Activated naive CD4-positive, alpha-beta T cell treated with anti-CD3 and anti-CD28 coated beads for 36 hours (primary cell): ENCODE measurements at places on chromosomes 2 and 18.

DNA sequence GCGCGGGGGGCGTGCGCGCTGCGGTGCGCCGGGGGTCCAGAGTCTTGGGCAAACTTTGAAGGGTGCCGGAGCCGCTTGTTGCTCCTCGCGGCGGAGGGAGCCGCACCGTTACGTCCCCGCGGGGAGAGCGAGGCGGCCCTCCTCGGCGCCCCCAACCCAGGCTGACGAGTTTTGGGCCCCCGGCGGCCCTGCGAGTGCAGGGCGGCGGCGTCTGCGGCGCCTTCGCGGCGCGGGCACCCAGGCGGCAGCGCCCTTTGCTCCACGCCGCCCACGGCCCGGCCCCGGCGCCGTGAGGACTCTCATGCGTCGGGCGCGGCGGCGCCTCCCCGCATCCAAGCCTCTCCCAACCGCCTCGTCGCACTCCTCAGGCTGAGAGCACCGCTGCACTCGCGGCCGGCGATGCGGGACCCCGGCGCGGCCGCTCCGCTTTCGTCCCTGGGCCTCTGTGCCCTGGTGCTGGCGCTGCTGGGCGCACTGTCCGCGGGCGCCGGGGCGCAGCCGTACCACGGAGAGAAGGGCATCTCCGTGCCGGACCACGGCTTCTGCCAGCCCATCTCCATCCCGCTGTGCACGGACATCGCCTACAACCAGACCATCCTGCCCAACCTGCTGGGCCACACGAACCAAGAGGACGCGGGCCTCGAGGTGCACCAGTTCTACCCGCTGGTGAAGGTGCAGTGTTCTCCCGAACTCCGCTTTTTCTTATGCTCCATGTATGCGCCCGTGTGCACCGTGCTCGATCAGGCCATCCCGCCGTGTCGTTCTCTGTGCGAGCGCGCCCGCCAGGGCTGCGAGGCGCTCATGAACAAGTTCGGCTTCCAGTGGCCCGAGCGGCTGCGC is 814 bp downstream of the FZD7 start:
- DNase-seq: peak; percentile 41

DNA sequence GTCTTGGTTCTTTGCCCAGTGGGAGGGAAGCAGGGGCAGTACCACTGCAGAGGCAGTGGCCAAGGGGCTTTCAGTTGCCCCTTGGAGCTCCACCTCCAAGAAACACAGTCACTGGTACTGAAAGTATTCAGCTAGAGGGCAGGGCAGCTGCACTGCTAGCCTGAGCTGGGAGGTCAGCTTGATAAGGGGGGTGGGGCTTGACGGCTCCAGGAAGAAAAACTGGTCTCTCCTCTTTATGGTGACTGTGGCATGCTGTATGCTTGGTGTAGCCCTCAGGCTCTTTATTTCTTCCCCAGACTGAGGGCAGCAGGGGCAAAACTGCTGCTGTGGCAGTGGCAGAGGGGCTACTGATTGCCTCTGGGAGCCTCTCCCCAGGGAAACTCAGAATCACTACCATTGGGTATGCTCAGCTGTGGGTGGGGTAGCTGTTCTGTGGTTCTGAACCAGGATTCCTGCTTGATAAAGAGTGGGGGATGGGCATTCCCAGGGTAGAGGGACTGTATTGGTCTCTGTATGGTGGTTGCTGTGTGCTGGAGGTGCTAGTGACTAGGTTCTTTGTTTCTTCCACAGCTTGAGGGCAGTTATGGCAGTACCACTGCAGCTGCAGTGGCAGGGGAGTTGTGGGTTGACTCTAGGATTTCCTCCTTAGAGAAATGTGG is 134.6 kb upstream of the SCN7A start:
- no peak for DNase-seq

DNA sequence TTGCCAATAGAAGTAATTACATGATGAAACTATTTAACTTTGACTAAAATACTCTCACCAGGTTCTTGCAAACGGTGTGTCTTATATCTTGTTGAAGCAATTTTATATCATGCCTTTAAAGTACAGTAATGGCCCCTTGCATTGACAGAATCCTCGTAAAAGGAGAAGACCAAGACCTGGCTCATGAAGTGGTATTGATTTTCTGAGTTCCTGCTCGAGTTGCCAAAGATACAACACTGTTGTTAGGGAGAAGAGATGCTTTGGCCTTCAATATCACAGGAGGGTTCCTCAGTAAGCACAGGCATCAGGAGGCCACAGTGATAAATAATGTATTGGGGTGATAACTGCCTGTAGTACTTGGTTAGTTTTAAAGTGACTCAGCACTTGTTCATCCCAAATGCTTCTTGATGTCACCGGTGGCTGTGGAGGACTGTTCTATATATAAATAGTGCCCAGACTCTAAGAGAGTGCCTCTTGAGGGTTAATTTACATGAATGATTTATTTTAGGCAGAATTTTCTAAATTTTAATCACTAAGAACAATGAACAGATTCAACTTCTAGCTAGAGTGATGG is 571.7 kb upstream of the FANCL start:
- no peak for DNase-seq

DNA sequence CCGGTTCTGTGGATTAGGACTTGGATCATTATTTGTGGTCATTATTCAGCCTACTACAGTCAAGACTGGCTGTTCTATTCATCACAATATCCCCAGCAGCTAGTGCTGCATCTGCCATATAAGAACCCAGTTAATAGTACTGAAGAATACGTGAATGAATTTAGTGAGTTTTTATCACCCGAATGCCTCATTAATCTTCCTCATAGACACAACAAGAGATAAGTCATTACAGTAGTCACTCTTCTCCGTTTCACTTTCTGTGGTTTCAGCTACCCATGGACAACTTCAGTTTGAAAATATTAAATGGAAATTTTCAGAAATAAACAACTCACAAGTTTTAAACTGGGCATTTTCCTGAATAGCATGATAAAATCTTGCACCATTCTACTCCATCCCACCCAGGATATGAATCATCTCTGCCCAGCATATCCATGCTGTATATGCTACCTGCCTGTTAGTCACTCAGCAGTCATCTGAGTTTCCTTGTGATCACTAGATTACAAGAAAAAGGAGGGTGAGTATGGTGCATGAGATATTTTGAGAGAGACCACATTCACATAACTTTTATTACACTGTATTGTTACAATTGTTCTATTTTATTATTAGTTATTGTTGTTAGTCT is 363.7 kb upstream of the CHAC2 start:
- DNase-seq: no peak

- DNase-seq: peak; percentile 88
These were observed 22.0 kb downstream of the SMAD7 start for GRCh38 chr18:48928787-48929186.

DNA sequence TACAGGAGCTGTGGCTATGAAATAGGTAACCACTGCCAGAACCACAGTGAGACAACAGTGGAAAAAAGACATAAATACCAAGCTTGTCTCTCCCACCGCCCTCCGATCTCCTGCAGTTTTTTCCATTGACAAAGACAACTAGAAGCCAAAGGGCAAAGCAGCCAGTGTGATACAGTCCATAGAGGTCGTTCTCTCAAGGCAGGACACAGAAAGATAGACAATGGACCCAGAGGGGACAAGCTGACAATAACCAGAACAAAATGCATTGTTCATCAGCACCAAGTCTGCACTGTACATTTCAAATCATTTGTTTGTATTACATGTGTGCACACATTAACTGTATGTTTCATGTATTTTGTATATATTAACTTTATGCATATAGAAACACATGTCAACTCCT is 233.0 kb upstream of the NOL4 start:
- DNase-seq: no peak

DNA sequence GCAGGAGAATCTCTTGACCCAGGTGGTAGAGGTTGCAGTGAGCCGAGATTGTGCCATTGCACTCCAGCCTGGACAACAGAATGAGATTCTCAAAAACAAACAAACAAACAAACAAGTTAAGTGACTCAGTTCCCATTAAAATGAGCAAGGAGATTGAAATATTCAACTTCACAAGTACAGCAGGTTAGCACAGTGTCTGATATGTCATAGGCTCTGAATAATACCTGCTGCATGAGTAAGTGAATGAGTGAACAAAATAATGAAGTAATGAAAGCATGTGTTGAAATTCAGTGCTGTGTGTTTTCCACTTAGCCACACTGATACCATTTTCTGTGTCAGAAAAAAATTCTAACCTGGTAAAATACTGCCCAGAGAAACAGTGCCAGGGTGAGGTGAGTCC is 41.9 kb upstream of the SETBP1 start:
- DNase-seq: no peak

- no peak for DNase-seq
These were observed 124.9 kb upstream of the SMAD7 start for GRCh38 chr18:49075681-49076080.

DNA sequence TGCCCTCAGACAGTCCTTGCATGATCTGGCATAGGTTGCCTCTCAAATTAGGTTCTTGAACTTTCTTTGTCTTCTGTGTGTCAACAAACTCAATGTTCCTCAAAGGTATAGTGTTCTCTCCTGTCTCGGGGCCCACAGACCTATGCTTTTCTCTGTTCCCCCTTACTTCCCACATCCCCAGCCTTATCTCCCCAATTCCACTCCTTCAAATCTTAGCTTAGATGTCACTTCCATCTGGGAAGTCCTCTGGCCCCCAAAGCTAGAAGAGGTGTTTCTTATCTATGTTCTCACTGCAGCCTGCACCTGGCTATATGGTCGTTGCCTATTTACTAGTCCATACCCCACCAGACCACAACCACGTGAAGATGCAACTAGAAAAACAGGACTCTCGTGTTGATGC is 134.6 kb upstream of the MYCN start:
- no peak for DNase-seq

- no peak for DNase-seq
These were observed 148.9 kb downstream of the ATP9B start for GRCh38 chr18:79217979-79218604.

DNA sequence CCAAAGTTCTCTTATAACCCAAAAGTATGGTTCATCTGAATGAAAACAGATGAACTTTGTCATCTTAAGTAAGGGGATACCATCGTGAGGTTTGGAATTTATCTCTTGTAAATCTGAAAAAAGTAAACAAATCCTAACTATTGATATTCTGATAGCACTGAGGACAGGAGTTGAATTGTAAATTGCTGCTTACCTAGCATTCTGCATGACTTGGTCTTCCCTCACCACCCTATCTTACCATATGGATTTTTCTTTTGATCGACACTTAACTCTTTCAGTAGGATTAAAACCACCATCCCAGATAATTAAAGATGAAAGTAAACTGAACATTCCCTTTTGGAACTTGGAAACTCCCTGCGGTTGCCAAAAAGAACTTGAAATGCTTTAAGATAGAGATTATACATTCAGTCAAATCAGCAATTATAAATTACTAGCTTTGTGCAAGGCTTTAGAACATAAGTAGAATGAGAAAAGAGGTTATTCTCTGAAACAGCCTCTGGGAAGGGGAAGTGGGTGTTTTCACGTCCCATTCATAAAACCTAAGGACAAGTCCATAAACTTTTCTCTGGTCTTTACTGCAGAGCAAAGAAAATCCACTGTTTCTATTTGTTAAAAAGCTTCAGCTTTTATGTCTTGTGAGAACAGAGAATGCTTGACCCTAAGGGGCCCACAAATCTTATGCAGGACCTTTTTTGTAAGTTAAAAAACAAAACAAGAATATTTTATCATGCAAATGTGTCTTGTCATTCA is 49.7 kb upstream of the ZNF397 start:
- no peak for DNase-seq

DNA sequence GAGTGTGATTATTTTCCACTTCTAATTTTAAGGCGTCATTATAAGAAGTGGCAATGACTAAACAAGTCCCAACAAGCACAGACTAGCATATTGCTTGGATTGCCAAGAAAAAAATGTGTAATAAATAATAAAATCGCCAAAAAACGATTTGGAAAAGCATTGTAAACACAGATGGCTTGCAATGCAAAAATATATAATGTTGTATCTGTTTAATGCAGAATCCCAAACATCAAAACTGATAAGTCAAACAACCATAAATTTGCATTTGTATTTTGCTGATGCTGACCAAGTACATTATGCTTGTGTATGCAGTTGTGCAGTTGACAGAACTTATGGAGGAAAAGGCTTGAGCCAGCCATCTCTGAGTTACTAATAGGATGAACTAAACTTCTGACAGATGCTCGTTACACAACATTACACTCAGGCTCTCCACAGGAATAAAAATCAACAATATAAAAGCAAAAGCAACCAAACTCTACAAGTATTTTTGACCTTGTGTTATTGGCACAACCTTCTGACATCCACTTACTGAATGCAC is 68.1 kb downstream of the DNER start:
- DNase-seq: no peak
